ENCODE measurements at places on chromosomes 7 and 10.
A peak's percentile ranks its signal among the peaks of the same experiment; 100 is the strongest.

GRCh38 chr7:111842491-111842890, 280.2 kb upstream of the IMMP2L start:
- DNase-seq = no peak

GRCh38 chr10:34647875-34648865, 166.9 kb downstream of the PARD3 start:
- DNase-seq = no peak

GRCh38 chr10:110764378-110764777, 107.3 kb upstream of the PDCD4 start:
- no peak for DNase-seq

DNA sequence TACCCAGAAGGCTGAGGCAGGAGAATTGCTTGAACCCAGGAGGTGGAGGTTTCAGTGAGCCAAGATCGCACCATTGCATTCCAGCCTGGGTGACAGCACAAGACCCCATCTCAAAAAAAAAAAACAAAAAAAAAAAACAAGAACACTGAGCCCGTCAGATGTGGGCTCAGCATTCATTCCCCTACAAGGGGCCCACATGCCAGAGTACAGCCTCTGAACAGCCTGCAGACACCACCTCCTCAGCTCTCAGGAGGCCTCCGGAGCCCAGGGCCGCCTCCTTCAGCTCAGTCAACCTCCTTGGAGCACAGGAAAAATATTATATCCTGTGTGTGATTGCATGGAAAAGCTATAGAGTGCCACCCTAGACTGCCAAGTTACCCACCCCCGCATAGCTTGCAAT, 112.3 kb downstream of the ABLIM1 start:
- no peak for DNase-seq

DNA sequence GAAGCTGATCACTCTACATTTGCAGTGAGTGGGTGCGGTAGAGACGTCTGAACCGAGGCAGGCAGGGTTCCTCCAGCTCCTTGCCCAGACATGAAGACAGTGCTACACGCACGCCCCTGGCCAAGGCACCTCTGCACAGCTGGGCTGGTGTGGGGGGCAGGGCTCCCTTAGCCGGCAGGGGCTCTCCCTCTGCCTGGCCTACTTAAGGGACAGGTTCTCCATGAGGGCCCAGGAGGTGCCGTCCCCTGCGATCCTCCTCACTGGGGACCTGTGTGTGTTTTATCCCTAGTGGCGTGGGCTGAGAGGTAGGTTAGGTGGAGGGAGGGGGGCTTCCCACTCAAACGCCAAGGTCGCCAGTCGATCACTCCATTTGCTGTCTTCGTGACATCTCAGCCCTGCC, 35.3 kb downstream of the IL15RA start:
- no peak for DNase-seq

GRCh38 chr10:124001391-124002148, 91.8 kb downstream of the CHST15 start:
- DNase-seq = no peak

GRCh38 chr7:159197066-159197975, 52.7 kb upstream of the VIPR2 start:
- no peak for DNase-seq

- DNase-seq = no peak
These were observed 37.2 kb downstream of the ANKIB1 start for GRCh38 chr7:92282930-92283329.

DNA sequence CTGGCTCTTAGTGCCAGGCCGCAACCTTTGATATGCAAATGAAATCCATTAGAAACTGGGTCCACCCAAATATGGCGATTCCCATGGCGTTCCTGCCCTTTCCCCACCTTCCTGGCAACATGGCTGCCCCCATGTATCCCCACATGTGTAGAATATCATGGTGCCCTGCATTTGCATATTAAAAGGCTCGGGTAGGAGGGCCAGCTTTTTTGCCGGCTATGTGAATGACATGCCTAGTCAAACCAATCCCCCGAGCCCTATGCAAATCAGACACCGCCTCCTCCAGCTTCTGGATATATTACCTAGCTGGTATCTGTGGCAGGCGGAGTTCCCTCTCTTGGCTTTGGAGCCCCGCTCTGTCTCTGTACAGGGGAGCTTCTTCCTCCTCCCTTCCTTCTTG, 18.3 kb downstream of the MMS19 start:
- no peak for DNase-seq

- DNase-seq = no peak
These were observed 55.7 kb downstream of the PDGFA start for GRCh38 chr7:463817-464453.

- peak; percentile 76 for DNase-seq
These were observed 8.6 kb upstream of the LRRN3 start for GRCh38 chr7:111082351-111082750.

DNA sequence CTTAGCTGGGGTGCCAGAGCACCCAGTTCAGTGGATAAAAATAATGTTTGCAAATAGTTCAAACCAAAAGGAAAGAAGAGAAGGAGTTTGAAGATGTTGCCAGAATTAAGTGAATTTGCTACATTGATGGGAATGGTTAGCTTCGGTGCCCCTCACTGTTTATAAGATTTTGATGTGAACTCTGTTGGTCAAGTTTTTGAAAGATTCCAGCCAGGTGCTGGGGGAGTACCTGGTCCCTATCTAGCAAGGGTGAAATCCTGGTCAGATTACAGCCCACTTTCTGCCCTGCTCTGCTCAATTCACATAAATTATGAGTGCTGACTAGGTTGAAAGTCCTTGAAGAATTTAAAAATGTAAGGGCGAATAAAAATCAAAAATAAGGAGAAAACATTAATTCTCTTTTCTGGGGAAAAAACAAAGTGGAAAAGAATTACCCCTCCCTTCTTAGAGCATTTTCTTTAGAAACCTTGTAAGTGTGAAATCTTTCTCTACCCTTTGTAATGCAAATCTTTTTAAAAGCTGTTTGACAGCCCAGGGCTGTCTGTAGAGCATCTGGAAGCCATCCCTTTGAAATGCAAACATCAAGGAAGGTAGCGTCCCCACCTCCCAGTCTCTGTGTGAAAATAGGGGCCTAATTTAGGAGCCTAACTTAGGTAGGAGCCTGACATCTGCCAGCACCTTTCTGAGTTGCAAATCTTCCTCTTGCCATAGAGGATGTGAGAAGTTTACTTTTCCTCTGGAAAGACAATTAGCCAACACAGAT, 1.4 kb upstream of the GIMAP5 start:
- no peak for DNase-seq

DNA sequence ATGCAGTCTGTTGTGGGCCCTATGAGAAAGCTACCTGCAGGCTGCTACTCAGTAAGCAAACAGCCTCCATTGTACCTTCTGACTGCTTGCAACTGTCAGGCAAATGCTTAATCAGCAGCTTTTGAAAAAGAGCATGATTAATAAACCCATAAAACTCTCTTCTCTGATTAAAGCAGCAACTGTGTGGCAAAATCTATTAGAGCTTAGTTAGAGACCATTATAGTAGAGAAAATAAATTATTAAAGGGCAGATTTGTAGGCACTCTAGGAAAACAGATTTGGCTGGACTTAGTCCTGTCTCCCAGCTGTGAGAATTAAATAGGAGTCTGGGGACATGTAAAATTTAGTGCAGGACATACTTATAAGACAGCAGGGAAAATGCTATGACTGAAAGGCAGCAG, 132.5 kb upstream of the WNT16 start:
- DNase-seq = no peak

DNA sequence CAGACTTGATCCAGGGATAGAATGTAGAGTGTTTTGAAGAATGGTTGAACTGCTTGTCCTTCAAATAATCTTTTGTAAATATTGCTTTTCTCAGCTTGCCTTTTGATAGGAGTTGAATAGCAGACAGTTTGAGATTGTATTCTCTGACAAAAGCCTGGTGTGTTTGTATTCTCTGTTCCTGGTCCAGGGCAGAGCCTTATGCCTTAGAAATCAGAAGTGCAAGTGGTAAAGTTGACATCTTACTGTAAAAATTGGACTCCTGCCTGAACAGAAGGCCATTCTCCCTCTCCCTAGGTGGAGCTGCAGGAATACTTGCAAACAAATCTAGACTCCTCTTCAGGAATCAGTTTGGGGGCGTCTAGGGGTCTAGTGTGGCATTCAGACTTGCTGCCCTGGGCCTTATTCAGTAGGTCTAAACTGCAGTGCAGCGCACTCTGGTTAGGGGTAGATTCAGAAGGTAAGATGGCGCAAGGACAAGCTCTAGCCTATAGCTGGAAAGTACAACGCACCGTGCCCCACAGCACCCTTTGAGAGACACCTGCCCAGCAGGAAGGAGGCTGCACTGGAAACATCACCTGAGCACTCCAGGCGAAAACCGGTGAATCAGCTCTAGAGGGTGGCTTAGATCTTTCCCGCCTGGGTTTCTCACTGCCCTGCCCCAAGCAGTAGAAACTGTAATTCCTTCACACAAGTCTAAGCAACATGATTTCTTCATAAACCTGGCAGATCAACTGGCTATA, 608.5 kb upstream of the GALNT17 start:
- no peak for DNase-seq

- DNase-seq = peak; percentile 21
These were observed 77.0 kb upstream of the PODXL start for GRCh38 chr7:131633342-131633843.

DNA sequence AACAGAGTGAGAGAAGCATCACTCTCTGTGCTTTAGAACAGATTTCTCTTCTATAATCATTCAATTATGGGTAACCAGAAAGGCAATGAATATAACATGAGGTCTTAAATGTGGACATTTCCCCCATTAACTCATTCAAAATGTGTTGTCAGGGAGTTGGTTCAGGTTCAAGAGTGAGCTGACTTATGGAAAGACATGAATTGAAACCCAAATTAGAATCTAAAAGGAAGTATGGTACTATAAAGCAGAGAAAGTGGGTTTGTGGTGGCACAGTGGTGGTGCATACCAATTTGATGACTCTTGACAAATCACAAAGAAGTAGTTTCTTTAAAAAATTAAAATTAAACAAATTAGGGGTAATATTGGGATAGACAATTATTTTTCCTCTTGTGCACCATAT, 114.6 kb upstream of the MEOX2 start:
- DNase-seq = no peak

GRCh38 chr10:97533888-97534287, 35.2 kb downstream of the UBTD1 start:
- DNase-seq = no peak

DNA sequence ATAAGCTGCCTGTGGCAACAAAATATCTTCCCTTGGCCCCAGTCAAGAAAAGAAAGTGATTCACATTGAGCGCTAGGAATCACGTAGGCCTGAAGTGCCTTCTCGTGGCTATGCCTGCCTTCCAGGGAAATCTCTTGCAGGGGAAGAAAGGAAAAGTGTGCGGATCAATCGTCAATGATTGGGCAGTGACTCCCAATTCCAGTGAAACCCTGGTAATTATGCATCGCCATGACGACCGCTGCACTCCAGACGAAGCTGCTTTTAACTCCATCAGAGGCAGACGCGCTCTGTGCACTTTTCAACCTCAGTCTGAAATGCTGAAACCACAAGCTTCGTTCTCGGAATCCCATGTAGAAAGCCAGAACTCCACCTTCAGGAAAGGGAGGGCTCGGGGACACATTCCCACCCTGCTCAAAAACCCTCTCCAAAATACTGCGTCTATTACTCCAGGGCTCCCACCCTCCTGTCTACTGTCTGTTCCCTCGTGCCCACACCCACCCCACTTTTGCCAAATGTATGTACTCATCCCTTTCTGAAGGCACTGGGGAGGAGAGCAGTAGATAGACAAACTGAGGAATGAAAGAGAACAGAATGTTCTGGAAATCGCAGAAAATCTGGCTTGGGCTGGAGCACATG, 24.2 kb upstream of the PRKAG2 start:
- no peak for DNase-seq

- peak; percentile 12 for DNase-seq
These were observed 46.4 kb upstream of the MKRN1 start for GRCh38 chr7:140525743-140526142.

- no peak for DNase-seq
These were observed 394.4 kb upstream of the SEMA3A start for GRCh38 chr7:84589012-84589411.

GRCh38 chr7:36513393-36513792, 123.7 kb downstream of the ANLN start:
- DNase-seq = no peak

GRCh38 chr7:22864855-22865601, 42.4 kb upstream of the TOMM7 start:
- no peak for DNase-seq

DNA sequence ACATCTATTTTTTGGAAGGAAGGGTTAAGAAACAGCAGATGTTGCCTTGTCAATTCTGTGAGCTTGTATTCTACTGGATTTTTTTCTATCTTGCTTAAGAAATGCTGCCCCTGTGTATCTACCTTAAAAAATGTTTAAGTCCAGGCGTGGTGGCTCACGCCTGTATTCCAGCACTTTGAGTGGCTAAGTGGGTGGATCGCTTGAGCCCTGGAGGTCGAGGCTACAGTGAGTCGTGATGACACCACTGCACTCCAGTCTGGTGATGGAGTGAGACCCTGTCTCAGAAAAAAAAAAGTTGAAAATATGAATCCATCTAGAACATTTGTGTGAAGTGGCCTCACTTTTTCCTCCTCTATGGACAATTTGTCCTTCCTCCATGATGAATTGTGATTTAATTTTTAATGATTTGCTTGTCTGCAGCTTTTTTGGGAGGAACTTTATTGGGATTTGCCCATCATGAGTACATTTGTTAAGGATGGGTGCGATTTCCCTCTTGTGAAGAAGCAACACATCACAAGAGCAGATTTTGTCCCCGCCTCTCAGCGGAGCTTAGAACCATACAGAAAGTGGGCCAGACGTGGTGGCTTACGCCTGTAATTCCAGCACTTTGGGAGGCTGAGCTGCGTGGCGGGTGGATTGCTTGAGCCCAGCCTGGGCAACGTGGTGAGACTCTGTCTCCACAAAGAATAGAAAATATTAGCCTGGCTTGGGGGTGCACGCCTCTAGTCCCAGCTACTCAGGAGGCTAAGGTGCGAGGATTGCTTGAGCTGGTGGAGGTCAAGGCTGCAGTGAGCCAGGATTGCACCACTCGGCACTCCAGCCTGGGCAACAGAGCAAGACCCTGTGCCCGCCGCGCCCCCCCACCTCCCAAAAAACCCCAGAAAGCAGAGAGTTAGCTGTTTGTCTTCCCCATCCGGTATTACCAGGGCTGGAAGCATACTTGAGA, 57.7 kb downstream of the DNAJB6 start:
- no peak for DNase-seq
